ENCODE measurements at places on chromosomes 5 and 9.

DNA sequence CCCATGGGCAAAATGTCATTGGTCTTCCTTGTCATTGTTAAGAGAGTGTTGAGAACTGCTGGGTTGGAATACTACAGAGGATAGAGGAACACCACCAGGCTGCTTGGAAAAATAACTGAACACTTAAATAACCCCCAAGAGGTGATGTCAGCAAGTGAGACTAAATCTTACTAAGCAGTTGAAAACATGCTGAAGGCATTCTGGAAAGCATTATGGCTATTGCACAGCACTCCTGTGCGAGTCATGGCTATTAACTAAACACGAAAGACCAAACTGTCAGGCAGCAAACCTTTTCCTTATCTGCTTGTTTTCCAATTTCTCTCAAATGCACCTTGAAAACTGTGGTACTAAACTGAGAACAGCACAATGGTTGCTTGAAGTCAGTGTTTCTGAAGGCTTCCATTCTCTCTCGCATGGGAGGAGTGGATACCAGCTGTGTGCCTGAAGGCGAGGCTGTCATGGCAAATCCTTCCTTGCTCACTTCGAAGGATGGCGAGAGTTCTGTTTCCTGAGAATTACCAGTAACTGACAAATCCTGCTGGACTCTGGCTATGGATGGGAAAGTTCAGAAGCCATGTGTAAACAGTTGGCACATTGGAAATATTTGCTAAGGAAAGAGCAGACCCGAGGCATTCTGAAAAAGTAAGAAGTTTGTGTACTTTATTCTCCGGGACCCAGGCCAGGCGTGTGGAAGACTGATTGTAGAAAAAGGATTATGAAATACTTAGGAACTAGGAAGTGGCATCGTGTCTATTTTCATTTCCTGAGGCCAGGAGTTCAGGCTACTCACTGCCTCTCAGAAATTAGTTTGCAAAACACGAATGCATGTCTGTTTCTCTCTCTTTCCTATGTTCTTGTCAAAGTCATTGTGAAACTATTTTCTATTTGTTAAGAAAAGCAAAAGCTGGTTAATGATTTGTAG, 182.1 kb downstream of the DMRT2 start:
- DNase-seq, result no peak

DNA sequence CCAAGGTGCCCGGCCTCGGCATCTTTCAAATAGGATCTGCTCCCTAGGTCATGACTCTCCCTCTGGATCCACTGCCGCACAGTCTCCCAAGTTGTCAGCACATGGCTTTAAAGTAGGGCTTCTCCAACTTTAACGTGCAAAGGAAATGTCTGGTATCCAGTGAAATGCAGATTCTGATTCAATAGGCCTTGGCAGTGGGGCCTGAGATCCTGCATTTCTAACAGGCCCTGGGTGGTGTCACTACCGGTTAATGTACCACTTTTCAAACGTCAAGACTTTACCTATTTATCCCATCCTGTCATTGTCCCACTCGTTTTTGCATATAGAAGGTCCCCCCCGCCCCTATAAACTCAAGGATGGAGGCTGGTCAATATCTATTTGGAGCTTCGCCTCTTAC, 137.6 kb upstream of the ZNF618 start:
- no peak for DNase-seq

DNA sequence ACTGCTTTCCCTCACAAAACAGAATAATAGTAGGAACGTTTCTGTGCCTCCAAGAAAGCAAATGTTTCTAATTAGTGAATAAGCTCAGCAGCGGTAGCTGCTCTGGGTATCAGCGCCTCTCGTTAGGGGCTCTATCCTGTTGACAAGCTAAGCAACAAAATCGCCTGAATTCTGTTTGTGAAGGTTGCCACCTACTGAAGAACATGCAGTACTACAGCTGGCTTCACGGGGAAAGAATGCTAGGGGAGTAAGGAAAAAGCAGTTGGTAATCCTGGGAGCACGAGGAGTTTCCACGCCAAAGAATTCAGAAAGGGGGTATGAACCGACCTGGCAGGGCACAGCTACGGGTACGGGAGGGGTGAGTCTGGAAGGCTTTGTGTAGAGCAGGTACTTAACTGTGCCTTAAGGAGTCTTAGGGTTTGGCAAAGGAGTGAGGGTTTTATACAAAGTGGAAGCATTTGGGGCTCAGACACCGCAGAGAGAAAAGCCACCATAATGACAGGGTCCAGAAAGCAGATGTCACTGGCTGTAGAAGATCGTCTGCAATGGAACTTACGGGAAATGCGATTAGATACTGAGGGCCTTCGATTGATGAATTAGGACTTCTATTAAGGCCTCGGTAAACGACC, 171.7 kb downstream of the TTC39B start:
- peak; percentile 11 for DNase-seq

- DNase-seq, result peak; percentile 6
These were observed 670 bp upstream of the PURA start for GRCh38 chr5:140113180-140113698.

GRCh38 chr9:23682891-23683431, 143.1 kb downstream of the ELAVL2 start:
- DNase-seq, result no peak

DNA sequence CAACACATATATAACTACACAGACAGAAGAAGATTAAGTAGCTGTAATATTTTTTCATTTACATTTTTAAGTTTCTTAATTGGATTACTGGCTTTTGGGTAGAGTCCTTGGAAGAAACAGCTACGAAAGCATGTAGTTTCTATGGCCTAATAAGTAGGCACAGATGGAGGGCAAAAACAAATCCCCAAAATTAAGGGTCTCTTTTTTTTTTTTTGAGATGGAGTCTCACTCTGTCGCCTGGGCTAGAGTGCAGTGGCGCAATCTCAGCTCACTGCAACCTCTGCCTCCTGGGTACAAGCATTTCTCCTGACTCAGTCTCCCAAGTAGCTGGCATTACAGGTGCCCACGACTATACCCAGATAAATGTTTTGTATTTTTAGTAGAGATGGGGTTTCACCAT, 27.1 kb upstream of the MTMR12 start:
- DNase-seq, result no peak

DNA sequence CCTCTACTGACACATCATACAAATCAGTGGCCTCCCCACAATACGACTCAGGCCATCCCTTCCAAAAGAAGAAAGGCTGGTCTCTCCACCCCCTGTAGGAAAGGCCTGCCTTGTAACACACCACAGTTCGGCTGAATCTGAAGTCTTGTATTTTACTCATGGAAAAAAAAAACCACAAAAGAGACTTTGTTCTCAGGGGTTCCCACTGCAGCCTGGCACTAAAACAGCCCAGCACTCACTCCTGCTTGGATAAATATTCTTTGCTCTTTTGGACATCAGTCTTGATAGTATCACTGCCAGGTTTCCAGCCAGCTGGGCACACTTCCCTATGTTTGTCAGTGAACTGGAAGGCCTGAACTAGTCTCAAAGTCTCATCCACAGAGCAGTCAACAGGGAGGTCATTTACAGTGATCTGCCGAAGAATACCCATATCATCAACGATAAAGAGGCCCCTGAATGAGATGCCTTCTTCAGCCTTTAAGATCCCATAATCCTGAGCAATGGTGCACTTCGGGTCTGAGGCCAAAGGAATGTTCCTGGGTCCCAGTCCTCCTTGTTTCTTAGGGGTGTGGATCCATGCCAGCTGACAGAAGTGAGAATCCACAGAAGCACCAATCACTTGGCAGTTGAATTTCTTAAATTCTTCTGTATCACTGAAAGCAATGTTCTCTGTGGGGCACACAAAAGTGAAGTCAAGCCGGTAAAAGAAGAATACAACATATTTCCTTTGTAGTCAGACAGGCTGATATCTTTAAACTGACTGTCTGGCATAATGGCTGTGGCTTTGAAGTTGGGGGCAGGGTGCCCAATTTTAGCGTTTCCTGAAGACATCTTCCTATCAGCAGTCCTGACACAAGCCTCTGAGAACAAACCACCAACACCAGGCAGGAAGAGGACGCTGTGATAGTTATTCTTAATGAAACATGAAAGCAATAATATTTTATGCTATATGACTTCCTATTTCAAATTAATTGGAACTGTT, 198.1 kb downstream of the LURAP1L start:
- DNase-seq, result no peak

DNA sequence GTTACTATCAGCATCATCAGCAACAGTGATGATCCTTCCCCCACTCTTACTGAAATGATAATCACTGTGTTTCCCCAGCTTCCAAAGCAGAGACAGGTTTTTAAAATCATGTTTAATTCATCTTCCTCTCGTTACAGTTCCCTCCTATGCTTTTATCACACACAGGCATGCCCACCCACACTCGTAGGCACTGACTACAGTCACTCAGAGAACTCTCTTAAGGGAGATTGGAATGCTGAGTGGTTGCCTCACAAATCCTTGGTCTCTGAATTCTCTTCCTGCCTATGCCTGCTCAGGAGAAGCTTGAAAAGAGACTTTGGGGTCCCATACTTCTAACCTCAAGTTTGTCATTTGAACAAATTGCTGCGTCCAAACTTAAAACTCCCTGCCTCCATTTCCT, 179.2 kb downstream of the FRMD3 start:
- DNase-seq, result no peak

DNA sequence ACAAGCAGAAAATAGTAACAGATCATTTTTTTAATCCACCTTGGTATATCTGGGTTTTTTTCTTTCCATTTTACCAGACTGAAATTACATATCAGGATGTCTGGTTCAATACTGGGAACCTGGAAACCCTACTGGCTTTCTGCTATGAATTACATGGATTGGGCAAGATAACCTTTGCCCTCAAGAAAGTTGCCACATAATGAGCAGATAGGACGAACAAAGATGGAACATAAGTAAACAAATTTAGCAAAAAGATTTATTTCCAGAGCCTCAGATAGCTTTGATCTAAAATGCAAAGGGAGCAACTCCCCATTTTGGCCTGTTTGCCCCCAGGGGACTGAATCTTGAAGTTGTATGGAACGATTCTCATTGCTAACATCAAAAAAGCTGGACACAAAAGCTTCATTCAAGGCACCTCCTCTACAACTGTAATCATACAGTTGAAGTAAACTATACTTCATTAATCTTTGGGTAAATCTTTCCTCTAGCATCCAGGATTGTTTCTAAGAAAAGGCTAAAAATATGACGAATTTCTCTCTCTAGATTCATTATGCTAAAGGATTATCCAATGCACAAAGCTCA, 131.6 kb upstream of the PTGER4 start:
- DNase-seq, result no peak

GRCh38 chr9:81132318-81132717, 557.0 kb downstream of the TLE1 start:
- DNase-seq, result no peak

- DNase-seq, result no peak
These were observed 150.3 kb downstream of the UNC13B start for GRCh38 chr9:35311891-35312639.

GRCh38 chr5:142770650-142771609, 753 bp downstream of the ARHGAP26 start:
- peak; percentile 47 for DNase-seq

DNA sequence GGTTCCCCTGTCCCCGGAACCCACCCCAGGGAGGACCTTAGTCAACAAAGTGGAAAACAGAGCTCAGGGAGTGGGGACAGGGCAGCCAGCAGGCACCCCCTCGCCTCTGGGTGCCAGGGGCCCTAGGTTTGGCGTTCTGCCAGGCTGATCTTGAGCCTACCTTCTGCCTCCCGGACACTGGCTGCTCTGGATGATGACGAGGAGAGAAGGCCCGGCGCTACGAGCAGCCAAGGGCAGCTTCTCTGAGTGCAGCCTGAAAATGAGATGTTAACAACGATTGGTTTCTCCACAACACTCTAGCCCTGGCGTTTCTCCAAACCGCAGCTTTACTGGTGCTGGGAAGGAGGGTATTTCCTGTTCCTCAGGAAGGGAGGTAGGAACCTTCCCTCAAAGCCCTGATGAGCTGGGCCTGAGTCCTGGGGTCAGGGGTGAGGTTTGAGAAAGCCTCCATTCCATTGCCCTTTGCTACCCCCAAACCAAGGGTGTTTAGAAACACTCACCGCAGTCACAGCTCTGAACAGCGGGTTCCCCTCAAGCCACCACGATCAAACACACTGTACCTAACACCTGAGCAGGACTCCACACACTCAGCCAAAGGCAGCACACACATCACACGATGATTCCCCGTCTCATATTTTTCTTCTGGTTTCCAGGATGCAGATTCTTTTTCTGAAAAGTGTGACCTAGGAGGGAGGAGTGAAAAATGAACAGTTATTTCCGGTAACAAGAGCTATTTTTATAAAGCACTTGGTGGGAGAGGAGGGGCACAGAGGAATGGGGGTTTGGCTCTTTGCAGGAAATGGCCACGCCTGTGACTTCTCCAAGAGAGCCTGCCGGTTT, at the start of gene STING1:
Gene STING1 (minus strand): TSS at position 709 of the 840 bp plus-strand sequence. CDS start 1,054 bp downstream, outside the sequence.
- DNase-seq, result peak; percentile 58

DNA sequence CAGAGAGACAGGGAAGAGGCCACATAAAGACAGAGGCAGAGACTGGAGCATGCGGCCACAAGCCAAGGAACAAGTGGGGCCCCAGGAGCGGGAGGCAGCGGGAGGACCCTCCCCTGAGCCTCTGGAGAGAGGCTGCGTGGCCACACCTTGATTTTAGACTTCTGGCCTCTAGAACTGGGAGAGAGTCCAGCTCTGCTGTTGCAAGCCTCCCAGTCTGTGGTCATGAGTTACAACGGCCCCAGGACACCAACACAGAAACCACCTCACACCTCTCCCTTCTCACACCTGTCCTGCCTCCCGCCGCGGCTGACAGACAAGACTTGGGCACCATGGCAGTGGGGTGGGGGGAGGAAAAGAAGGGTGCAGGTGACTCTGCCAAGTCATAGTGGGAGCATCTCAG, 2.2 kb downstream of the INPP5E start:
- no peak for DNase-seq

All from activated effector memory CD4-positive, alpha-beta T cell treated with Interleukin-2 at 50 U/mL for 16 hours (primary cell).